DMS 273 treated with DMSO at 0.1 percent for 48 hours (cell line): ENCODE measurements at places on chromosomes 2 and 18.

DNA sequence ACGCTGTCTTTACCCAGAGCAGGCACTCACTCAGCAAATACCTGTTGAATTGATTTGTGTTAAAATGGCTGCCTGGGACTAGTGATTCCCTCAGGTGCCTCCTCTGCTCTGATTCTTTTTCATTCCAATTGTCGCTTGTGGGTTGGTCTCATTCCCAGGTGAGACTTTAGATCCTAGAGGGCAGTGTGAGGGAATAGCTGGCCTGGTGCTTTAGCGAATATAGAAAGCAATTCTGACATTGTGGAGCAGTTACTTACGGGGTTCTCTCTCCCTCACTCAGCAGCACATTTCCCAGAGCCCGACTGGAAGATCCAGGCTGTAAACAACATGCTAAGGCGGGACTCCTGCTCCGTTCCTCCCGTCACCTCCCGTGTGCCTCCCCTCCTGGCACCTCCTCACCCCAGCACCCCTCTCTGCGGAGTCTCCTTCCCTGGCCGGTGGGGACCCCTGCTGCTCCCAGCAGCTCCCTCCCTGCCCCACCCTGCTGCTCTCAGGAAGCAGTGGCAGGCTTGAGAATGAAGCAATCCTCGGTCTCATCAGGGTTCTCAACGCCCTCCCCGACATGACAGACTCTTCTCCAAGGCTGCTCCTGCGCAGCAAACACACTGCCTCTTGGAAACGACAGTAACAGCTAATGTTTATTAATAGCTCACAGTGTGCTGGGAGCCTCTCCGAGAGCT lies 26.9 kb downstream of the CELF4 start:
- no peak for DNase-seq

- DNase-seq, result no peak
These were observed 217.2 kb upstream of the OSR1 start for GRCh38 chr2:19575641-19576040.

- no peak for DNase-seq
These were observed 22.5 kb downstream of the TXNL1 start for GRCh38 chr18:56615738-56616520.

GRCh38 chr2:159903443-159904126 lies 105.6 kb upstream of the CD302 start:
- no peak for DNase-seq

DNA sequence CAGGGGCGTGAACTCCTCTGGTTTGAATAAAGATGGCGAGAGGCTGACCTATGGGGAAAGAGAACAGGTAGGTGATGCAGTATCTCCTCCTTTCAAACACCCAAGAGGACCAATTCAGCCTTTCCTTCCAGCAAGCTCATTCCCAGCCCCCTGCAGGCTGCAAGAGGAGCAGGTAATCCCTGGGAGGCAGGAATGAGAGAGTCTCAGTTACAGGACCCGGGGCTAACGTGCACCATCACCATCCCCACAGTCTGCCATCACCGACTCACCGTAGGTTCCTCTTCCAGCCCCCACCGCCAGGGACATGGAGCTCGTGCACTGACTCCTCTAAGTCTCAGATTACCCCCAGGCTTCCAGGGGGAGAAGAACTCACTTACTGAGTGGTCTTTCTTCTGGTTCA lies 26.7 kb downstream of the XDH start:
- DNase-seq, result no peak
